ENCODE measurements at places on chromosomes 13 and 19.

DNA sequence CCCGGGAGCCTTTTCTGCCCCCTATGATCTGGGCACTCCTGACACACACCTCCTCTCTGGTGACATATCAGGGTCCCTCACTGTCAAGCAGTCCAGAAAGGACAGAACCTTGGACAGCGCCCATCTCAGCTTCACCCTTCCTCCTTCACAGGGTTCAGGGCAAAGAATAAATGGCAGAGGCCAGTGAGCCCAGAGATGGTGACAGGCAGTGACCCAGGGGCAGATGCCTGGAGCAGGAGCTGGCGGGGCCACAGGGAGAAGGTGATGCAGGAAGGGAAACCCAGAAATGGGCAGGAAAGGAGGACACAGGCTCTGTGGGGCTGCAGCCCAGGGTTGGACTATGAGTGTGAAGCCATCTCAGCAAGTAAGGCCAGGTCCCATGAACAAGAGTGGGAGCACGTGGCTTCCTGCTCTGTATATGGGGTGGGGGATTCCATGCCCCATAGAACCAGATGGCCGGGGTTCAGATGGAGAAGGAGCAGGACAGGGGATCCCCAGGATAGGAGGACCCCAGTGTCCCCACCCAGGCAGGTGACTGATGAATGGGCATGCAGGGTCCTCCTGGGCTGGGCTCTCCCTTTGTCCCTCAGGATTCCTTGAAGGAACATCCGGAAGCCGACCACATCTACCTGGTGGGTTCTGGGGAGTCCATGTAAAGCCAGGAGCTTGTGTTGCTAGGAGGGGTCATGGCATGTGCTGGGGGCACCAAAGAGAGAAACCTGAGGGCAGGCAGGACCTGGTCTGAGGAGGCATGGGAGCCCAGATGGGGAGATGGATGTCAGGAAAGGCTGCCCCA, 8.5 kb upstream of the CEACAM7 start:
- DNase-seq: no peak

DNA sequence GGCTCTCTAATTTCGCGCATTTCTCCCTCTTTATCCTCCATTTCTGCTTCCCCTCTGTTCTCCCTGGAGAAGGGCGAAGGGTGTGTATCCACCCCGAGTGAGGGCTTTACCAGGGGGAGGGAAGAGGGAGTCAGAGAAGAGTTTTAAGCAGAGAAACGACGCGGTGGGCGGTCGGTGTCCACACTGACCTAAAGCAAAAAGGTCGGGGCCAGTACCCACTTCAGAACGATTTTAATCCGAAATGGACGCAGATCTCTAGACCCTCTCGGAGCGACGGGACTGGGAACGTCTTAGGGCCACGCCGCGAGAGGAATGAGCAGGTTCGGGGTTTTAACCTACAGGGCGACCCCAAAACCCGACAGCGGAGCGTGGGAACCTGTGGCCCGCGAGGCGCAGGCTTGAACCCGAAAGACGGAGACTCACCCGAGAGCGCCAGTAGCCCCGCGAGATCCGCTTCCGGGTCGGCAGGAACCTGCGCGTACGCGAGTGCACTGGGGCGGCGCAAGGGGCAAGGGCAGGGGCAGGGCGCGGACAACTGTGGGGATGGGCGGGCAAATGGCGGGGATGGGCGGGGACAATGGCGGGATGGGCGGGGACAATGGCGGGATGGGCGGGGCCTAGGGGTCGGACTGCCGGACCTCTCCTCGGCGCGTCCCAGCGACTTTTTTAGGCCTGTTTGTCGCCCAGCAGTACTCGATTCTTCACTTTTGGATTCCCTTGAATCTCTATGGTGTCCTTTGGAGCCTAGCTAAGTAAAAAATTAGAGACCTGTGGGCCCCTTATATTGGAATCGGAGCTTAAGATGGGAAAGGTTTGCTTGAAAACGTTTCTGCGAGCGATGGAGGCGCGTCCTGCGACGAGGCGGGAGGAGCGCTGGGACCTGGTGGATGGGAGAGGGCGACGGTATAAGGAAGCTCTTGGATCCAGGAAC, at the start of gene ZNF677:
ZNF677 (minus strand) TSS at position 463 of the 931 bp plus-strand sequence. CDS start 3,323 bp downstream, outside the sequence.
- peak; percentile 27 for DNase-seq

DNA sequence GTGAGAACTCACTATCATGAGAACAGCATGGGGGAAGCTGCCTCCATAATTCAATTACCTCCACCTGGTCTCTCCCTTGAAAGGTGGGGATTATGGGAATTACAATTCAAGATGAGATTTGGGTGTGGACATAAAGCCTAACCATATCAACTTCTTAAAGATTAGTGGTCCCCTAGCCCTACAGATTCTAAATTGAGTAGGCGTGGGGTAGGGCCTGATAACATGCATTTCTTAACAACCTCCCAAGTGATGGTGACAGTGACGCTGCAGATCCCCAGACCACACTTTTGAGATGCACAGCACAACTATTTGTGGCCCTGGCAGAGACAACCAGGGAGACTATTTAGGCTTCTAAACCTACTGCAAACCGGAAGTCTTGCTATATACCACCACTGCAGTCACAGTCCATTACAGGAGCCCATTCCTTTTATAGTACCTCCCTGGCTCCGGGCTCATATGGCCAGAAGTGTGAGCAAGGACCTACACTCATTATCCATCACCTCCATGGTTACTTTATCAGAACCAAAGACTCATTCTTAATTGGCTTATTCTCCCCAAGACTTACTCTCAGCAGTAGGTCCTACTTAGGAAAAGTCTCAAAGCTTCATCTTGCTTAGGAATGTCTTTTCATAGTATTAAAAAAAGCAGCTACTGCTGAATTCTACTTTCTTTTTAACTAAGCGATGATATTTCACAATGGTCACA, 2.1 kb upstream of the DPY19L3 start:
- DNase-seq: no peak

- DNase-seq: no peak
These were observed 212.8 kb downstream of the SLITRK6 start for GRCh38 chr13:85586422-85586831.

GRCh38 chr13:58190577-58190976, 559.0 kb downstream of the PCDH17 start:
- no peak for DNase-seq

GRCh38 chr19:50226536-50226935, 23.1 kb downstream of the MYH14 start:
- no peak for DNase-seq

DNA sequence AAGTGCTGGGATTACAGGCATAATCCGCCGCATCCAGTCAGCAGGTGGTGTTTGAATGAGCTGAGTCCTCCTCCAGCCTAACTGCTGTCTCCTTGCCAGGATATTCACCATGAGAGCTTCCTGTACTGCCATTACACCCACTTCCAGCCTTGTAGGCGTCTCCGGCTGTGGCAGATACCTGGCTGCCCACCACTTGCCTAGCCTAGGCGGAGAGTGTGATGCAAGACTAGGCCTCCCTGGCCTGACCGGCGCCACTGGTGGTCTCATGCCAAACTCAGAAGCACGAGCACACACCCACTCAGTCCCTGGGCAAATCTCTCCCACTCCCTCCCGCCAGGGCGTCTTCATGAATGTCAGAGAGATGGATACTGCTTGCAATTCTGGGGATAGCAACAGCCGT, 16.6 kb downstream of the IL12RB1 start:
- no peak for DNase-seq

GRCh38 chr19:10612499-10613119, 12.7 kb upstream of the SLC44A2 start:
- no peak for DNase-seq

- peak; percentile 99 for DNase-seq
These were observed 1.2 kb upstream of the MAMSTR start for GRCh38 chr19:48720613-48721296.

Measured in kidney glomerular epithelial cell (primary cell).